ENCODE measurements at places on chromosomes 12 and 14.

GRCh38 chr12:1837541-1838204 is 17.3 kb downstream of the LRTM2 start:
- peak; percentile 89 for DNase-seq

GRCh38 chr14:74875204-74875603 is 741 bp downstream of the PROX2 start:
- DNase-seq = no peak

- DNase-seq = no peak
Observed at GRCh38 chr14:64611358-64612020, 61.7 kb downstream of the PPP1R36 start.

- no peak for DNase-seq
Observed at GRCh38 chr14:37417833-37418232, 177.2 kb downstream of the FOXA1 start.

- no peak for DNase-seq
Observed at GRCh38 chr12:115440438-115440837, 756.5 kb upstream of the TBX3 start.

DNA sequence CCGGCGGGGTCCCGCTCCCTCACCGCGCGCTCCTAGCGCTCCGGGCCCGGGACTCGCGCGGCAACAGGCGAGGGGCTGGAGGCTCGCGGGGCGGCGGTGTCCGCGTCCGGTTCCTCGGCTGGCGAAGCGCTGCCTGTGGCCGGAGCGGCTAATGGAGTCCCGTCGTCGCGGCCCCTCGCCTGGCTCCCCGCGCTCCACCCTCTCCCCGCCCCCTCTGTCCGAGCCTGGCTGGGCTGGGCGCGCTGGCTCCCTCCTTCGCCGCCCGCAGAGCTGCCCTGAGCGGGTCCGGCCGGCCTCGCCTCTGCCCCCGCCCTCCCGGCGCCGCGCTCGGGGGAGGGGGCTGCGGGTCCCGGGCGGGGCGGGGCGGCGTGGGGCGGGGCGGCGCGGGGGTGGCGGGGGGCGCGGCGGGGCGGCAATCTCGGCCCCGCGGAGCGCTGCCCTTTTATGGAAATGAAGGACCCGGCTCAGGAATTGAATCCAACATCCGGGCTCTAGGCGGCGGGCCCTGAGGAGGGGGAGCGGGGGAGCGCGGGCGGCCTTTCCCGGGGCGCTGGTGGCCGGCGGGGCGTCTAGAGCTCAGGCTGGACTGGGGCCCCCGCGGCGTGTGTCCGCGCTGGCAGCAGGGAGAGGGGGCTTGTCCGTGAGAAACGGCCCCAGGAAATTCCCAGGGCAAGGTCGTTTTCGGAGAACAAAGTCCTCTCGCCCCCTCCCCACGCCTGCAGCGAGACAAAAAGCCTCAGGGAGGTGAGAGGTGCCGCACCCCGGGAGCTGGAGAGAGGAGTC is at the start of gene FERMT2:
Gene FERMT2 (minus strand): TSS at position 153 of the 783 bp plus-strand sequence. CDS start 482 bp downstream, outside the sequence.
- DNase-seq = peak; percentile 62

GRCh38 chr12:57190037-57190436 is 26.6 kb upstream of the NXPH4 start:
- DNase-seq = no peak

DNA sequence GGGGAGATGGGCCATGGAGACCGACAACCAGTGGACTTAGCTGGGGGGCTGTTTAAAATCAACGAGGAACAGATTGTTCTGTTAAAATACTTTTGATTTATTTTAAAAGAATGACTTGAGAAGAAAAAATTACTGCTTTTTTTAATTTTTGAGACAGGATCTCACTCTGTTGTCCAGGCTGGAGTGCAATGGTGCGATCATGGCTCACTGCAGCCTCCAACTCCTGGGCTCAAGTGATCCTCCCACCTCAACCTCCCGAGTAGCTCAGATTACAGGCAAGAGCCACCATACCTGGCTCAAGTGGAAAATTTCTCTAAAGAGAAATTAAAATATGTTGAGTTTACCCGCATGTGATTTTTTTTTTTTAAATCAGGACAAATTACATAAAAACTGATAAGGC is 80.6 kb downstream of the SCARB1 start:
- no peak for DNase-seq

DNA sequence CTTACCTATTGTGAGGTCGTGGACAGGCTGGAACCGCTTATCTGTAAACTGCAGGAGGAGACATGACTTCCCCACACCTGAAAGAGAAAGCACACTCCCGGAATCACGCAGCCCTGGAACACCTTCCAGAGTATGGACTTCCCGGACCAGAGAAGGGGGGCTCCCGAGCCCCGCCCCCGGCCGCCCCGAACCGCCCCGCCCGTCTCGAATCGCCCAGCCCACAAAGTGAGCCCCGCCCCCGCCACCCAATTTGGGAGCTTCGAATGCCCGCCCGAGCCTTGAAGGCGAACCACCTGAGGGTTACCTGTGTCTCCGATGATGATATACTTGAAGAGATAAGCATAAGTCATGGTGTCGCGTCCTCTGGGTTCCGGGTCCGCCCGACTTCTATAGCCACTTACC is 235 bp downstream of the RAB2B start:
- peak; percentile 48 for DNase-seq

DNA sequence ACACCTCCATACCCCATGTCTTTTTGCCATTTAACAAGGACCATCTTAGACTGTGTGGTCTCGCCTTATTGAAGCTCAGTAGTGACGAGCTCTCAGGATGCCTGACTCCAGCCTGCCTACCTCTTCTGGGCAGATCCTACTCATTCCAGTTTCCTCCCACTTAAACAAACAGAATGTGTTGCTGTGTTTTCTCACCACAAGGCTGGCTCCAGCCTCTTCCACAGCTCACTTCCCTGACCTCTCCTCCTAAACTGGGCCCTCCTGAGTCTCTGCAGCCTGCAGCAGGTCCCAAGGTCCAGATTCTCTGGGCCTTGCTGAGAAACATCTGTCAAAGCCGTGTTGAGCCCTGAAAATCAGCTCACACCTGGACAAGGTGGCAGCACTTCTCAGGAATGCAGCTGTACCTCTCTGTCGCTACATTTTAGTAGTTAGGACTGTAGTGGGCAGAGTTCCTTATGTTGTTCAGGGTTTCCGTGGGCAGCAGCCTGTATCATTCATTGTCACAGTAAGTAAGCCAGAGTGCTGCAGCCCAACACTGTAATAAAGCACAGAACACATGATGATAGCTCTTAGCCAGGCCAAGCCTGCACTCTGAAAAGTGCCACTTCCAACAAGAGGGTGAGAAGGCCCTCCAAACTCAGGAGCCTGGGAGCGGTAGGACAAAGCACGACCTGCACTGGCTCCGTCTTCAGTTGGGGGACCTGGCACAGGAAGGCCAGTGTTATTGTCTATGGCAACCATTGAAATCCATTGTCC is 68.5 kb downstream of the NKX2-1 start:
- no peak for DNase-seq

DNA sequence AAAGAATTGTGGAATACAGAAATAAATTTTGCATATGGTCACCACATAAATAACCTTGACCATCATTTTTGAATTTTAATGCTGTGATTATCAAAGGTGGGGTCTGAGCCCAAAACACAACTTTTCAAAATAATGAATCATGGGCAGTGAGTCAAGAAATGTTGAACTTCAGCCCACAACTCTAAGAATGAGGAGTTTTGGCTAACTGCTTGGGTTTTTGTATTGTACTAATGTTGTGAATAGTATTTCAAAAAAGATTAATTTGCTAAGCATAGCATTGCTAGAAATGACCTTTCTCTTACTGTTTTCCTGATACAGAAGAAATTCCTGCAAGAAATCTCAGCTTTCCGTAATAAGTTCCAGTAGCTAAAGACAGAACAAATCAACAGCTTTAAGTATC is 24.4 kb upstream of the YARS2 start:
- no peak for DNase-seq

- no peak for DNase-seq
Observed at GRCh38 chr12:49050507-49051372, 9.9 kb downstream of the KMT2D start.

GRCh38 chr12:57476162-57476992 is 3.3 kb downstream of the ARHGAP9 start:
- DNase-seq = no peak

DNA sequence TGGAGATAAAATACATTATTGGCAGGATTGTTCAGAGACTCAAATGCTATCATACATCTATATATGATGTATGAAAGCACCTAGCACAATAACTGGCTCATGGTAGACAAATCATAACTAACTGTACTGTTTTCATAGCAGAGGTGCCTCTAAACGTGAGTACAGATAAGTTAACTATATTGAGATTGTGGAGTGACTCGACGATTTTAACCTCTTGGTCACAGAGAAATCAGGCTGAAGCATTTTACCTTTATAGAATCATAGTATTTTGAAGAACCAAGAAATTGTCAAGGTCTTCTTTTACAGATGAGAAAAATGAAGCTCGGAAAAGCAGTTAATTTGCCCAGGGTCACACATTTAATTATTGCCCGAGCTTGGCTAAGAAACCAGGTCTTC is 666 bp upstream of the DERA start:
- no peak for DNase-seq

GRCh38 chr14:69951935-69952334 is 72.7 kb downstream of the SMOC1 start:
- no peak for DNase-seq

DNA sequence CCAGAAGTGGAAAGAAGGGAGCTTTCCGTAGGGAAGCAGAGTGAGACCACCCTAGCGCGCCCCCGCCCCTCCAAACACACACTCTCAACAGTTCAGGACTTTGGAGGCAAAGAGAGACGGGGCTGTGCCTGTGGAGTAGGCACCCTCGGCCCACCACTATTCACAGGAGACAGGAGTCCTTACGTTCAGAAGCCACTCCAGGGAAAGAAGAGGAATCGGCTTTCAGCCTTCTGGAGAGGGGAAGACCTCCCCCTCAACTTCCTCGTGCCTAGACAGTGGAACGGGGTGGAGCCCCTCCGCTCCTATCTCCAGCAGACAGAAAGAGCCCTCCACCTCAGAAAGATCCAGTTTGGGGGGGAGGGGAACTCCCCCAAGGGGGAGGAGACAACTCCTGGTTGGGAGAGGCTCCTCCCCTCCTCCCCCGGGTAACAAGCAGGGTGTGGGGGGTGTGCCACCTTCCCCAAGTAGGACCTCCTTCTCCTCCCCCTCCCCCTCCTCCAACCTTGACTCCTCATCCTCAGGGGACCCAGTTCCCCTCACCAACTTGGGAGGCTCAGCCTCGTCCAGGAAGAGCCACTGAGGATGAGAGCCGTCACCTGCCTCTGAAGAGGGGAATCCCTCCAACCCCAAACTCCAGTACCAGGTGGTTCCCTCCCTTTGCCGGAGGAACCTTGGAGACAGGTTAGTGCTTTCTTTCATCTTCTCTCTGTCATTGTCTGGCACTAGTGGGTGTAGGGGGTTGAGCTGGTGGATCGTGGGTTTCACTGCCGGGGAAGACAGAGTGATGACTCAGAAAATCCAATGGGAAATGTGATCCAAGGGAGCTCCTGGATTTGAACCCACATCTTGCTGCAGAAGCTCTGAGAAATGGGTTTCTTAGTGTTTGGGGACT is 883 bp downstream of the FOXJ2 start:
- peak; percentile 60 for DNase-seq

- no peak for DNase-seq
Observed at GRCh38 chr14:31898838-31899528, 178.1 kb upstream of the ARHGAP5 start.

DNA sequence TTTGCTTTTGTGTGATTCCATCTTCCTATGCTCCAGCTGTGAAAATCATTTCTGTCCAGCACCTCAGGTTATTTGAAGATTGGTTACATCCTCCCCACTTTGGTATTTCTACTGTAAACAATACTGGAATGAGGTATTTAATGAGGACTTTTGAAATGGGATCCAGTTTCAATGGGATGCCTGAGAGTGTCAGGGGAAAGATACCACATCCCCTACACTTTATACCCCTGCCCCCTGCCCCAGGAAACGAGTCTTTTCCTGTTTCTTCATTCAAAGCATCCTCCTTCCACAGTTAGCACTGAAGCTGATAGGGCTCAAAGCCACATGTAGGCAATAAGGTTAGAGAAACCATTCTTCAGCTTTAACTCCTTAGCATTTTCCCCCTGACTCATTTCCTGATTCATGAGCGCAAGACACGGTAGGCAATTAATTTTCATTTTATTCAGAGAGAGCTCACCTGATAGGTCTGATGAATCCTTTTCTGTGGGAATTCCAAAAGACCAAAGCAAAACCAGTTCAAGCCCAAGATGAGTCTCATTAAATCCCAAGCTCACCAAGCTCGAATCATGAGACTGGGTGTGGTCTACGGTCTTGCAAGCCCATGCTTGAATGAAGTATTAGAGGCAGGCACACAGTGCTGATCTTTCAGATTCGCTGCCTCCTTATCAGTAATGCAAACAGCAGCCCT is 143.6 kb upstream of the CRY1 start:
- DNase-seq = no peak

GRCh38 chr12:99983456-99984258 is 1.1 kb downstream of the ANKS1B start:
- DNase-seq = peak; percentile 58

GRCh38 chr14:57091030-57091608 is 177.6 kb downstream of the EXOC5 start:
- no peak for DNase-seq

GRCh38 chr14:72155379-72155993 is 223.3 kb downstream of the RGS6 start:
- no peak for DNase-seq

DNA sequence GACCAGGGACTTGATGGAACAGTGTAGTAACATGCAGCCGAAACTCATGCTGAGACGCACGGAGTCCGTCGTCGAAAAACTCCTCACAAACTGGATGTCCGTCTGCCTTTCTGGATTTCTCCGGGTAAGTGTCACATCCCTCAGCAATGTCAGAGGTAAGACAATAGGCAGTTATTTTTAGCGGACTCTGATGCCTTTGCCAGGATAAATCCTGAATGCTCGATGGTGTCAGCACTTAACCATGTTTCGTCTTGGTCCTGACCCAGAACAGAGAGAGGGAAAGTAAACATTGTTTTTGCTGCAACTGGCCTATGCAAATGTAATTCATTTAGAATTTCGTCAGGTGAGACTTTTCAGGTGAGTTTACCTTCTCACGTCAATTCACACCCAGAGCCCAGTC is 112.3 kb downstream of the PLXNC1 start:
- no peak for DNase-seq

DNA sequence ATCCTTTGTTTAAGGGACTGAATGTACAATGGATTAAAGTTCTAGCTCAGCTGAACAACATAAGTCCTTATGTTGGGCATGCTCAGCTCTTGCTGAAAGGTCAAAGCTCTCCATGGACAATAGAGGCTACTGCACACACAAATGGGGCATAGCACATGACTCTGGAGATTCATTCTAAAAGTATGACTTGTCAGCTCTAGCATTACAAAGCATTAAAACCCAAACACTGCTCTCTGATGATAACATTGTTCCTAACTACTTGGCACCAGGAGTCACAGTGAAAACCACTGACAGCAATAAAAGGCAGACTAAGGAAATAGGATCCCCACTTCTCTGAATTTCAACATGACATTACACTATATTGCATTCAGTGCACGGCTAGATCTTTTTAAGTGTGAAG is 21.9 kb upstream of the FSCB start:
- DNase-seq = no peak

GRCh38 chr14:64708148-64709004 is 4.2 kb downstream of the PLEKHG3 start:
- DNase-seq = no peak

- DNase-seq = no peak
Observed at GRCh38 chr12:112905451-112906089, 1.2 kb upstream of the OAS1 start.

GRCh38 chr14:68223631-68224030 is 404.1 kb downstream of the RAD51B start:
- DNase-seq = no peak

- peak; percentile 29 for DNase-seq
Observed at GRCh38 chr12:694734-695503, 31.7 kb upstream of the NINJ2 start.

GRCh38 chr12:112353393-112353792 is 28.8 kb downstream of the HECTD4 start:
- no peak for DNase-seq

- no peak for DNase-seq
Observed at GRCh38 chr14:39554576-39554975, 122.3 kb upstream of the FBXO33 start.

All from HuH-7.5 (cell line).